NCI-H524 treated with DMSO at 0.1 percent for 48 hours (cell line): ENCODE measurements at places on chromosomes 4 and X.

- DNase-seq: no peak
Measured at GRCh38 chr4:28247805-28248204, 1387.2 kb downstream of the STIM2 start.

DNA sequence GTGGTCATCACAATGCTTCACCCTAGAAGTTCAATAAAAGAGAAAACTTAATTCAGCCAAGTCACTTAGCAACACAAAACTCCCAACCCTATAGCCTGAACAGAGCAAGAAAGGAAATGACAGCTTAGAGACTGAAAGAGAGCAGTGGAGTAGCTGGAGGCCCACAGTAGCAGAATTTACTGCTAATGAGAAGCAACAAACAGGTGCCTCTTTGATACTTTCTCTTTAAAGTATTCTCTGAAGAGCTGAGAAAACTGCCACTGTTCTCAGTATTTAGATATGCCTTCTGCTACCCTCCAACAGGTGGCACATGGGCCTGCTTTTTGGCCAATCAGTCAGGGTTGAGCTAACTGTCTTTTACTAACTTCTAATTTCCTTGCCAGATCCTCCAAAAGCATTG is 240.0 kb downstream of the GPC3 start:
- no peak for DNase-seq

DNA sequence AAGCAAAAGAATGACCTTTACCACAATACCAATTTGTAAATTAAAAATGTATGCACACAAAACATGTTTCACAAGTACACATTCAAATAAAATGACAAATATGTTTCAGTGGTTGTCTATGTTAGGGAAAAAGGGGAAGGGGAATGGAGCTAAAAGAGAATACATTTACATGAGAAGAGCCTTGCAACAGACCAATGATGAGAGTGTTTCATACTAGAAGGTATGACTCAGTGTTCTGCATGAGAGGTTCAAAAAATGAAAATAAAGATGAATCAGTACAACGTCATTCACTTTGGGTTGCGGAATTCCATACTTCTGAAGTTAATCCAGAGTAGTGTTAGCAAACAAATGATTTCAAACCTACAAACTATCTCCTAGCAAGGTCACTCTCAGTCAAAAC is 51.7 kb downstream of the RPGR start:
- DNase-seq: no peak

DNA sequence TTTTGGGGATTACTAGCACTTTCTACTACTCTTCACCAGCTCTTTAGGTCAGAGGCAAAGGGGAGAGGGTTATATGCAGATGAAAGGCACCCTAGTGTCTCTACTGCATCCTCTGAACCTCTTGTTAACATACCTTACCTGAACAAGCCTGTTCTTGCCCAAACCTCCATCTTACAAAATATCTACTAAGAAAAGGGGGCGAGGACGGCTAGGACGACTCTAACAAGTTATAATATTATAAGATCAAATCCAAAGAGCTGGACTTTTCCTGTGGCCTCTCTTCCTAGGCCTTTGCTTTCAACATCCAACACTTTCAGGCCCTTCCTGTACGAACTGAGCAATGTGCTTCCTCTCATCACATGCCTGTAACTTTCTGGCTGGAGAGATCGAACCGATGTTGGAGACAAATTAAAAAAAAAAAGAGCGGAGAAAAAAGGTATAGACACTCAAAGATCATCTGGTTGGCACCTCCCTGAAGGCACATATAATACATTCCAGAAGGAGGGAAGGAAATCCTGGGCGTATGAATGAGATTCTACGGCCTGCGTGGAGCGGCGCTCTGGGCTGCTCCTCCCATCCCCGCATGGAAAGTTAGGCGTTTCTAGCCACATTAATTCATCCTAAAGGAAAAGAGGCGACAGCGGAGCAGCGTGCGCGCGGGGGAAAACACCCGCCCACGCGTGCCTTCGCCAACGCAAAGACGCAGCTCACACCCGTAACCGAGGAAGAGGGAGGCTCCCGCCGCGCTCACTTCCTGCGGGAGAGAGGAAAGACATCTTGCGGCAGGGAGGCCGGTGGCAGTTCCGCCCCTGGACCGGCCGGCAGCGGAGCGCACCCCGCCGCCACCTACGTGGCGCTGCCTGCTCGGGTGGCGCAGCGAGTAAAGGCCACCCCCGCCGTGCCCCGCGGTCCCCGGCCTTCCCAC is 808 bp downstream of the PRDM5 start:
- no peak for DNase-seq

DNA sequence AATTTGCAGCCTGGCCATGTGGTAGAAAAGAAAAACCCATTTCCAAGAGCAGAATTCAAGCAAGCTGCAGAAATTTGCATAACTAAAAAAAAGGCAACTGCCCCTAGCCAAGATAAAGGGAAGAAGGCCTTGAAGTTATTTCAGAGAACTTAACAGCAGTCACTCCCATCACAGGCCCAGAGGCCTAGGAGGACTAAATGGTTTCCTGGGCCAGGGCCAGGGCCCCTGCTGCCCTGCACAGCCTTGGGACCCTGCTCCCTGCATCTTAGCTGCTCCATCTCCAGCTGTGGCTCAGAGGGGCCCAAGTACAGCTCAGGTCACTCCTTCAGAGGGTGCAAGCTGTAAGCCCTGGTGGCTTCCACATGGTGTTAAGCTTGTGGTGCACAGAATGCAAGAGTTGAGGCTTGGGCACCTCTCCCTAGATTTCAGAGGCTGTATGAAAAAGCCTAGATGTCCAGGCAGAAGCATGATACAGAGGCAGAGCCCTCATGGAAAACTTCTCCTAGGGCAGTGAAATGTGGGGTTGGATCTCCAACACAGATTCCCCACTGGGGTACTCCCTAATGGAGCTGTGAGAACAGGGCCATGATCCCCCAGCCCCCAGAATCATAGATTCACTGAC is 6.7 kb upstream of the MID2 start:
- no peak for DNase-seq

- no peak for DNase-seq
Measured at GRCh38 chr4:14446904-14447303, 555.4 kb upstream of the CPEB2 start.
